ENCODE measurements at places on chromosomes 2 and 18.

GRCh38 chr2:235951493-235951892 is 216.7 kb downstream of the GBX2 start:
- no peak for DNase-seq

DNA sequence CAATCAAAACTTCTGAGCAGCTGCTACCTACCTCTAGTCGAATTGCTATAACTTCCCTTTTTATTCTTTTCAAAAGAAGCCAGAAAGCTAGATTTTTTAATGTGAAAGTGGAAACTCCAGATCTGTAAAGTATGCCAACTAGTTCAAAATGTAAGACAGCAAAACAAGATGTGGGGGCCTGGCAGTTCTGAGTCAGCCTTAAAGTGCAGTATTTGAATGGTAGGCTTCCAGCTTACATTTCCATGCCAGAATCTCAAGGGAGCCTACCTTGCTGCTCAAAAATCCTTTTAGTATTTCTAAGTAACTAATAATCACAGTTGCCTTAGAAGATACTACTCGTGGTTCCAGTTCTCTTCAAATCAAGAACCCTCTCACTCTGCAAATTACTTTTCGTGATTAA is 1288.7 kb downstream of the LRP1B start:
- peak; percentile 40 for DNase-seq

DNA sequence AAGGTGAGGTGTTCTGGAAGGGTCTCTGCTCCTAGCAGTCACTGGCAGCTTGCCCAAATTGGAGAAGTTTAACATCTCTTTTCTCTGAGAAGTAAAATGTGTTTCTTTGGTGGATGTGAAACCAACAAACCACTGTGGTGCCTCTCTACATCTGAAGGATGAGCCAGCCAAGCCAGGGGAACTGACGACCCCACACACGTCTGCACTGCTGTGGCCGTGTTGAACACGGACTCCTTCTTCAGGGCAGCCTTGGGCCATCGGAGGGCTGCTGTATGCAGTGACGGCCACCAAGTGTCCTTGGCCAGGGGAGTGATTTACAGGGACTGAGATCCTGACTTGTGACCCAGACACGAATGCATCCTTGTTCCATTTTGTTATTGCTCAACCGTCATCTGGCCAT is 207.8 kb downstream of the ACKR3 start:
- no peak for DNase-seq

GRCh38 chr18:50297621-50298442 is 10.3 kb upstream of the CXXC1 start:
- peak; percentile 63 for DNase-seq

GRCh38 chr2:239807568-239807967 is 217.6 kb downstream of the NDUFA10 start:
- DNase-seq, result no peak

DNA sequence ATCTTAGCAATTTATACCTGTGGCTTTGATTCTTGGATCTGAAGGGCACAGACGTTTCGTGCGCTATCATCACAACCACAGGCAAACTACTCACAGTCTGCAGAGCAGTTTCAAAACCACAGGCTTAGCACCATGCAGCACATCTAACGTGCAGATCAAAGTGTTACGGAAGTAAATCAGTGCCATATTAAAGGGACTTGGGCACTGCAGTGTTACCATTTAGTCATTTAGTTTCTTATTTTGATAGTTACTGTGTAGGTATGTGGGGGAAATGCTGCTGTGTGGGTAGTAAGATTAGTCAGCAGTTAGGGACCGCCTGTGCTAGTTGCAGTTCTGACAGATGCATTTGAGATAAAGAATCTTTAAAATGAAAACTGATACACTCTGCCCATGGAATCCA is 384.0 kb downstream of the NBAS start:
- DNase-seq, result peak; percentile 57

DNA sequence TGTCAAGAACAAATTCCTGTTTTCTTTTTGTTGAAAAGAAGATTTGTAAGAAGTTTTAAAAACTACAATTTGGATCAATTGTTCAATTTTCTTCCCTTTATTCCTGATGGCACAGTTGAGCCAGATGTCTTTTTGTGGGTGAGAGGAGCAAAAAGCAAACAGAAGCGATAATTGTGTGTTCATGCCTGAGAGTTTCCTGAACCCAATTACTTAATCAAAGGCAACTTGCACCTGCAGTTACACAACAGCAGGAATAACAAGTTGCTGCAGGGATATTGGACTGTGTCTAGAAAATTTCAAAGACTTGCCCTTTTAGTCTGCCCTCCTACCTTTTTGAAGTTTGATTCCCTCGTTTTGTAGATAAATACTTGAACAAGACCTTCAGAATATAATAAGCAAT is 383.6 kb downstream of the DSEL start:
- DNase-seq, result no peak

DNA sequence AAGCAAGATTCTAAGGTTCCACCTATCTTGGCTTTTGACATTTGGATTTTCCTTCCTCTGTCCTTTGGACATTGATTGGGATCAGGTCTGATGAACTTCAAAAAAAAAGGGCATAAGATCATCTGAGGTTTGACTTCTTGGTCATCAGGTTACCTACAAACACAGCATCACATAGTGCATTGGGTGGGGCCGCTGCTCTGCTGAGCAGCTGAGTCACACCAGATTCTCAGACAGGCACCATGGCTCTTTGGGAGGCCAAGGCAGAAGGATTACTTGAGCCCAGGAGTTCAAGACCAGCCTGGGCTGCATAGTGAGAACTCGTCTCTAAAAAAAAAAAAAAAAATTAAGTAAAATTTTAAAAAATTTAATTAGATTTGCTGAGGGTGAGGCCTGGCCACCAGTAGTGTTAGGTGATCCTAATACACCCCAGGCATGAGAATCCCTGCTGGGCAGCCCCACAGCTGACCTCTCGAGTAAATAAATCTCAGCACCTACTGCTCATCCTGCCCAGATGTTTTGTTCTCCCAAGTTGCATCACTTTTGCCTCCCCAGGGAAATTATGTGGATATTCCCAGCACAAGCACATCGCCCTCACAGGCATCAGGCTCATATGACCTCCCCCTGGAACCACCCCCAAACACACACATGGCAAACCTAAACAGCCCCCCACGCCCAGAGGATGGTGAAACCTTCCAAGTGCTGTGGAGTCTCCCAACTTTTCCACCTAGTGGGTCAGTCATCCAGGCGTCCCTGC is 5.3 kb downstream of the MLPH start:
- no peak for DNase-seq

GRCh38 chr18:75923169-75923568 is 495.7 kb upstream of the SMIM21 start:
- DNase-seq, result no peak

- no peak for DNase-seq
Observed at GRCh38 chr18:70024829-70025228, 77.2 kb upstream of the CD226 start.

DNA sequence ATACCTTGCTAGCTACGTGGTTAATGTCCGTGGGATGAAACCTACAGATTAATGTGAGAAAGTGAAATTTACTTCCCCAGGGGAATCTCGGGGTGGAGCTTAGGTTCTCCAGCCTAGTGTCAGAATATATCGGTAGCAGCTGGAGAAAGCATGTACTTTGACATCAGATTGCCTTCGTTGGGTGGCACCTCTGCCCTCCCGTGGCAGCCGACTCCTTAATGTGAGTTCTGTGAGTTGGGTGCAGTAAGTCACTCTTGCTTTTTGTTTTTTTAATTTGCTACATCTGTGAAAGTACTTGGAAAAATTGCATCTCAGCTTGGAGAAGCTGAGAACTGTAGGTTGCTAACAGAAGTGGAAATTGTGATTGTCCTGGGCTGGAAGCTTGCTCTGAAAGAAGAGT is 3.6 kb downstream of the KLF11 start:
- no peak for DNase-seq

DNA sequence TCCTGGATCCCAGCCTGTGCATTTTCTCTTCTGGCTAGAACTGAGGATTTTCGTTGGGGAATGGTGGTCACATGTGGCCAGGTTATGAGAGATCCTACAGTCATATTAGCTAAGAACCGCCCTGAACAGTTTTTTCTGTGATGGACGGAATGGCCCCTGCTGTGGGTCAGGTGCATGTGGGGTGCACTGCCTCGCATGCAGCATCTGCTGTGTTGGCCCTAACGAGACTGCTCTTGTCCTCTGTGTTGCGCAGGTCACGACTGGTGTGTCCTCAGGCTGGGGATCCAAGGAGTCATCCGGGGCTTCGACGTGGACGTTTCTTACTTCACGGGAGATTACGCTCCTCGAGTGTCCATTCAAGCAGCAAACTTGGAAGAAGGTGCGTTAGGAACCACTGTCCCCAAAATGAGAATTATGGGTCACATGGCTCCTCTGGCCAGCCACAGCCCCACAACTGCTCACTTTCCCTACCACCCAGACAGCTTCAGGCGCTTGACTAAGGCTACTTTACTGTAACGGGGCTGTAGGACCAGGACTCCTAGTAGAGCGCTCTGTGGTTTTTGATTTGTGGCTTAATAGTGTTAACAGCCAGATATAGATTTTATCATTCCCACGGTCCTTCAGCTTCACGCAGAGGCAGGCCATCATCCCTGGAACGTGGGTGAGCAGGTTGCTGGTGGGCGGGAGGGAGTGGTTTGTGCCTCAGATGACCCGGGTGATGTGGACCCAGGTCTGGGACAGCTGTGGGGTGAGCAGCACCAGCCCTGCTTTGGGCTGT is 21.8 kb downstream of the ALLC start:
- no peak for DNase-seq

DNA sequence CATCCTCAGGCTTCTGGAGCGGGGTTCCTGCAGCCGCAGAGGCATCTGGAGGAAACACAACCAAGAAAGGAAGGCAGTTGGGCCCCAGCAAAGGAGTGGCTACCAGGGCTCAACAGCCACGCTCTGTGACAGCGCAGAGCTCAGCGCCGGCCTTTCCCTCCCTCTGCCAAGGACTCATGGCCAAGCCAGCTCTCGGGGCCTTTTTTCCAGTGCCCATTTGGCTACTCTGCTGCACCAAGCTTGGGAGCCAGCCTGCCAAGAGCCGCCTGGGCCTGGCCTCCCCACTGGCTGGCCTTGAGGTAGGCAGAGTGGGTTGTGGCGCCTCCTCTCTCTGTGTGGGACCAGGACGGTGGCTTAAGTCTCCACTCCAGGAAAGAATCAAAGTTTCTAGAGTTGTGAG is 7.2 kb upstream of the CCDC74A start:
- peak; percentile 33 for DNase-seq

- no peak for DNase-seq
Observed at GRCh38 chr18:57845605-57846074, 42.5 kb upstream of the ATP8B1 start.

DNA sequence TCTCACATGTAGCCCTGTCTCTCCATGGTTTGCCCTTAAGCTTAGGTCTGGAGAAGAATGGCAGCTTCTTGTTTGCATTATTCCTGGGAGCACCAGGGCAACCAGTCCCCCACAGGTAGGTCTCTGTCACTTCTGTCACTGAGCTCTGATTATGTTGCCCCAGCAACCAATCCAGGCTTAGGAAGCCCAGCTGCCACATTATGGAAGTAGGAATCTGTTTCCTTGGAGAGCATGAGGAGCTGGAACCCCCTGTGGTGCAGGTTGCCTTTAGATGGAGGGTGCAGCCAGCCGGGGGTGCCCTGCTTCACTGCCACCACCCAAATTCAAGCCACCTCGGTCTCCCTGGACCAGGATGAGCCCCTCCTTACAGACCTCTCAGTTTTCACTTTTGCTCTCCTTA is 4.8 kb downstream of the RESP18 start:
- DNase-seq, result no peak

DNA sequence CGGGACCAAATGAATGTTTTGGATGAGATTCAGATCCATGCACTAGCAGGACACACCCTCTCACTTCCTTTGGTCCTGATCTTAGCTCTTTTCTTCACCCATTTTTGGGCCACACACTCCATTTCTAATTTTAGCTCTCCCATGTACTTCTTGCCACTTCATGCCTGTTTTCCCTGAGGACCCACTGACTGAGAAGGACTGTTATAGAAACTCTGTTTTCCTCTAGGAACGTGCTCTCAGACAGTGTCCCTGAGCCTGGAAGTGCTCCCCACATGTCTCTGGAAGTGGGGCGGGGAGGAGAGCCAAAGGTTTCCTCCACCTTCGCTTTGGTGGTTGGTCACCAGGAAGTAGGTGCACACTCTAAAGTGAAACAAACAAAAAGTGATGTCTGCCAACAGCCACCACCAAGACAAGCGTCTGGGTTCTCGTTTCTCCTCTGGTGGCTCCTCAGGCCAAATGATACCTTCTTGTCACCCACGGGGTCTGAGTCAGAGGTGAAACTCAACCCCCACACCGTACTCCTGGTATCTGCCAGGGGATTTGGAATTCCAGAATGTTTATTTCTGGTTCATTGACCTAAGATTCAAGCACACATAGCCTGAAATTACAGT is 74.7 kb downstream of the MERTK start:
- no peak for DNase-seq
